Activated CD8-positive, alpha-beta memory T cell treated with anti-CD3 and anti-CD28 coated beads for 24 hours (primary cell): ENCODE measurements at places on chromosomes 7 and 10.

DNA sequence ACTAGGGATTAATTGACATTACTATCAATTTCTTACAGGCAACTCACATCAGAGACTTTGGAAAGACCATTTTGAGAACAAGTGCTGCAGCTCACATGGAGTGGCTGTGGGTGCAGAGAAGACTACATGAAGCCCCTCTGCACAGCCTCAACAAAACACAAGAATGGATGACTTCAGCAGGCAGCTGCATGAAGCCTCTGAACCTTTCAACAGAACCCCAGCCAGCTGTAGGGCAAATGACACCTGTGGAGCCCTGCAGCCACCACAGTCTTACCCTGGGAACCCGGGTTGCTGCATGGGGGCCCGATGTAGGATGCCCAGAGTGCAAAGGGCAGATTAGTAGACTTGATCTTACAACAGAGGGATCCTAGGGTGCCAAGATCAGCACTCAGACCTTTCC is 62.0 kb upstream of the CAMK2B start:
- peak; percentile 47 for DNase-seq

GRCh38 chr7:105622106-105622731 is 40.9 kb upstream of the EFCAB10 start:
- no peak for DNase-seq

DNA sequence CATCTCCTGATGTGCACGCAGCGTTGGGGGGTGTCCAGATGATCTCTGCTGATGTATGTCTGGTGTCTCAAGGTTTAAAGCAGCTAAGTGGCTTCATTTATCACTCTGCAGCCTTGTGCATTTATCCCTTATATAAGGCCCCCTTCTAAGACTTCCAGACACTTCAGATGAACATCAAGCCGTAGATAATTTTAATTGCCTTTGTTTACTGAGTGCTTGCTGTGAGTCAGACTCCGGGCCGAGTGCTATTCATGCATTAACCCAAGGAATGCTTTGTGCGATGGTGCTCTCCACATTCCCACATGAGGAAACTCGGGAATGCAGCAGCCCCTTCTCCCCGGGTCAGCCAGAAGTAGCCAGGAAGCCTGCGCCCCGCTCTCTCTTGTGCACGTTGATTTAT is 328.6 kb upstream of the COBL start:
- no peak for DNase-seq

DNA sequence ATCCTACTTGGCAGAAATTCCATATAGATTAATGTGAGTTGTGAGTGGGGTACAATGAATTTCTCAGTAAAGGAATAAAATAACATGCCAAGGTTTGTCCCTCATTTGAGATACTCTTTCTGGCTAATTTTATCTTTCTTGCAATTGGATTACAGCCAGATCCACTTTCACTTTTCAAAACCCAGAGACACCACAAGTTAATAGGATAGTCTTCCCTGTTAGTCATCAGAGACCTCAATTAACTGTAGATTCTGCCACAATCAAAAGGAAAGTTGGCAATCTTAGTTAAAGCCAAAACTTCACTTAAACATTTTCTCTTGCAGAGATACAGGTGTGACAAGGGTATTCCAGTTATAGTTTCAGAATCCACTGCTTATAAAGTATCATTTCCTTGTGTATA is 91.4 kb upstream of the PHYHIPL start:
- no peak for DNase-seq

DNA sequence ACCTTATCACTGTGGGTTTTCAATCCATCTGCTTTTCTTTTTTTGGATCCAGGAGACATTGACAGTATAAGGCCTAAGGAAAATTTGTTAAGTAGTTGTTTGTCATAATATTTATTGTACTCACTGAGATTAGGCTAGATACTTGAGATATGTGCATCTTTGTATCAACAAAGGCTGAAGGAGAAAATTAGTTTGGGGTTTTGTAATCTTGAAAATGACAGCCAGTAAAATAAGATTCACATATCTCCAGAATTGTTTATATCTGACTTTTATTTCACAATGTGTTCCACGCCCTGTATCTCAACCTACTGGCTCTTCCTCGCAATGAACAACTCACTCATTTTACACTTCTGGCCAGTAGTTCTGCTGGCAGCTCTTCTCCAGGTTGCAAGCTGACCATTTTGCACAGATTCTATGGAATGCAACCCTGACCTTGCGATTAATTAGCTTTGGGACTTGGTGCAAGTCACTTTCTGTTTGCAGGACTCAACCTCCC is 132.7 kb downstream of the GATA3 start:
- DNase-seq, result no peak
